ENCODE measurements at places on chromosomes 12 and 14.

DNA sequence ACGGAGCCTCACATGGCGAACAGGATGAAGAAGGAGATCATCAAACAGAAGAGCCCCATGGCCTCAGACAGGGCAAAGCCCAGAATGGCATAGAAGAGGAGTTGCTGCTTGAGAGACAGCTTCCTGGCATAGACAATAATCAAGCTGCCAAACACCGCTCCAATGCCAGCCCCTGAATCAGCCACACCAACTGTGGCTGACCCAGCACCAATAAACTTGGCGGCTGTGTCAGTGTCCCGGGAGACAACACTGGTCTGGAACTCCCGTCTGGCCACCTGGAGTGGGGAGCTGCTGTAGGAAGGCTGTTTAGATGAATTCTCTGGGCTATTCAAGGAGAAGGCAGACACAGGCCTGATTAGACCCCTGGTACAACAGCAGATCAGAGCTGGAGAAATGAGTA, 100.1 kb downstream of the HEATR5A start:
- DNase-seq: no peak

DNA sequence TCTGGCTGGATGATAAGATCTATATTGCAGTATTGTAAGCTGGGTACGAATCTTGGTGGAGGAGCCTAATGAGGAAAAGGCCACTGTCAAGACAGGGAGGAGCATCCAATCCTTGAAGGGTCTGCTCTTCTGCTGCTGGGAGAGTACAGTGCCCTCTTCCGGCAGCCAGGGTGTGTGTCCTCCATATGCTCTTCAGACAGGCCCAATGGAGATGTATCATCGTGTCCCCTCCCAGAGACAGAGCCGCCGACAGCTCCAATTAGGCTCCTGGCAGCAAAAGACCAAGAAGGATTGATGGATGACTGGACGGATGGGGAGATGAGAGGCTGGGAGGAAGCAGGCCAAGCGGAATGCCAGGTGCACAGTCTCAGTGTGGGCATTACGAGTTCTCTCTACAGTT, 51.6 kb upstream of the PIWIL1 start:
- DNase-seq: no peak

DNA sequence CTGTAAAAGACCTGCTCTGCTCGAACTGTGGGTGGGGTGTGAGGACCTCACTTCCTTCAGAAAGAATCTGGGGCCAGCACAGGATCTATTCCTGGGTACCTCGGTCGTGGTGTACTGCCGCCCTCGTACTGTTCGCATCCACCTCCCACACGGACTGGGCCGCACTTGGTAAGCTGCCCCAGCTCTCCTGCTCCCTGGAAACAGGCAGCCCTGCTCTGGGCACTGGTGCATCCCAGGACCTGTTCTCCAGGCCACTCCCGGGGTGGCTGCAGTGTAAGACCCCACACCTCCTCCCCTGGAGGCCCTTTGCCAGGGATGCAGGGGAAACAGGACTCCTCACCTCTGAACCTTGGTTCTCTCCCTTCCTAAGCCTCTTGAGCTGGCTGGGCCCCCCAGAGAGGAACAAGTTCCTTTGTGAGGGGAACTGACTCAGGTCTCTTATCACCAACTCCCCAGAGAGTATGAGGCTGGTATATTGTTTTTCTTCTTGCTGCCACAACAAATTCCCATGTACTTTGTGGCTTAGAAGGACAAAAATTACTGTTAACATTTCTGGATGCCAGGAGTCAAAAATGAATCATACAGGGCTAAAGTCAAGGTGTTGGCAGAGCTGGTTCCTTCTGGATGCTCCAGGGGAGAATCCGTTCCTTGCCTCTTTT, 276.5 kb downstream of the NUAK1 start:
- no peak for DNase-seq

DNA sequence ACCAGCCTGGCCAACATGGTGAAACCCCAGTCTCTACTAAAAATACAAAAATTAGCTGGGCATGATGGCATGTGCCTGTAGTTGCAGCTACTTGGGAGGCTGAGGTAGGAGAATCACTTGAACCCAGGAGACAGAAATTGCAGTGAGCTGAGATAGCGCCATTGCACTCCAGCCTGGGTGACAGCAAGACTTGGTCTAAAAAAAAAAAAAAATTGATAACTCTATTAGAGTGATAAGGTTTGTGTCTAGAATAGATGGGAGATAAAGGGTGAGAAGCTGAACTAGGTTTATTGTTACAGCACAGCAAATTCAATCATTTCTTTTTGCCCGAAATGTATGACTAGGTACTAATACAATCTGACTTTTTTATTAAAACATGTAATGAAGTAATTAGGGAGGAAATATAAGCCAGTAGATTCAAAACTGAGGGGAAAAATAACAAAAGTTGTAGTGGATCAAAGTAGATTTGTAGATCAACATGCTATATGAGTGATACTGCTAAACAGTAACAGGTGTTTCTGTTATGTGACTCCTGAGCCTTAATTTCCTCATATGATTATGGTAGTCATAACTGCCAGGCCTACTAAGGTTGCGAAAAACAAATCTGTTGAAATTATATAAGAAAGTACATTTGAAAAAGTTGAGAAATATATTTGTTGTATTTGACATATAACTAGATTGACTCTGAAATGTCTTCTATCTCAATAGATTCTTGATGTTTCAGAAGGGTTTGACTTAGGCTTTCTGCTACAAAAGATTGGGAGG, 83.6 kb downstream of the WNK1 start:
- DNase-seq: no peak

GRCh38 chr14:21033133-21033698, 1.4 kb downstream of the RNASE13 start:
- no peak for DNase-seq

DNA sequence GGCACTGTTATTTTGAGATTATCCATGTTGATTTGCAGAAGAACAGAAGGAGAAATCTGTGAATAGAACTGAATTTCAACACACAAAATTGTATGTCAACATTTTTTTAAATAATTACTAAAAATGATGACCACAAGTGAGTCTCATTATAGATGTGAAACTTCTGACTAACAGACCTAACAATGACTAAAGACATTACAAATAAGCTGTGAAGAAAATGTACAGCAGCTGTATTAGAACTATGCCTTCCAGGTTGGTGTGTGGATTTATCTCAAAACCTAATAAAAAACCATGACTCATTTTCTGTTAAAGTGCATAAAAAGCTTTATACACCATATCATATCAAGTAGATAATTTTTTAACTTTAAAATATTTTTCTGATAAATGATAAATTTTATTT, 22.5 kb upstream of the FOXG1 start:
- DNase-seq: no peak

GRCh38 chr14:89365061-89365801, 51.8 kb downstream of the FOXN3 start:
- peak; percentile 22 for DNase-seq

- no peak for DNase-seq
Observed at GRCh38 chr14:53622447-53622846, 334.2 kb downstream of the BMP4 start.

GRCh38 chr12:91824991-91825390, 320.7 kb downstream of the BTG1 start:
- no peak for DNase-seq

GRCh38 chr12:25107920-25108319, 87.0 kb downstream of the DNAI7 start:
- no peak for DNase-seq

DNA sequence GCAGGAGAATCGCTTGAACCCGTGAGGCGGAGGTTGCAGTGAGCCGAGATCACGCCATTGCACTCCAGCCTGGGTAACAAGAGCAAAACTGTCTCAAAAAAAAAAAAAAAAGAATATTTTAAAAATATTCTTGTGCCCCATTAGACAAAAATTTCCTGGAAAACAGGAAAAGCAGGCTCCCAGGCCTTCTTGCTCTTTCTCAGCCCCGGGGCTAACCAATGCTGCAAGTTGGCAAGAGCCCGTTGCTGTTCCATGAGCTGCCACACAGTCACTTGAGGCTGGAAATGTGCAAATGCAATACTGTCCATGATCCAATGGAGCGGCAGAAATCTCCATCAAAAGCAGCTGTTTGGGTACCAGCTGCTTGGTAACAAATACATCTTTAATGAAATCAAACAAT, 994.7 kb downstream of the VRK1 start:
- DNase-seq: no peak

- DNase-seq: no peak
Observed at GRCh38 chr12:50639721-50640120, 124.2 kb upstream of the ATF1 start.

DNA sequence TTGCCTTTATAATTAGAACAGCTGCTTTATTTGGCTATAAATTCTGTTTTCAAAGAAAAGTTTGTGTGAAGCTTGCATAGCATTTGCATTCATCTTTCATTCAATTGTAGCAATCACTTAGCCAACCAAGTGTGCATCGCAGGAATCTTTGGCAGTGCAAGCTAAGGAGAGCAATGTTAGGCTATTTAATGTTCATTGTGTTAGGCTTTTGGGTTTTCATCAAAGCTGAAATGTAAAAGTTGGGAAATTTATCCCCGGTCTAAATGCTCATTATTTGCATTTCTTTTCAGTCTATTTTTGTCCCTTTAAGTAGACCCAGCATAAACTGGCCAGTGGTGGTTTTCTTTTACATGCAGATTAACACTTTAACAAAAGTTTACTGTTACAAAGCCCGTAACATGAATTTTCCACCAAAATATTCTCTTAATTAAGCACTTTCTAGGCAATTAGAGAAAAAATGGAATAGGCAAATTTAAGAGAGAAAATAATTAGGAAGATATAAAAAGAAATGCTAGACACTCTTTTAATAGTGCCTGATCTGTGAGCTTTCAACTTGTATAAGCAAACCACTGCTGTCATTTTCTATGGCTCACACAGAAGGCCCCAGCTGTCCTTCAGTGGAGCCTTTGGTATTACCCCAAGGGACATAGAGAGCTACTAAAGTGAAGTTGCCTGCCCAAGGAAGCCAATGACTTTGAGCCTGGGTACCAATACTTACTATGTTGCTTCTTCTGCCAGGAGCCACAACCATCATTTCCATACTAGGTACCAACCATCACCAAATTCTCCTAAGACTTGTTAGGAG, 898.9 kb upstream of the SEL1L start:
- DNase-seq: no peak

GRCh38 chr12:94218233-94218632, 69.9 kb downstream of the PLXNC1 start:
- no peak for DNase-seq

- no peak for DNase-seq
Observed at GRCh38 chr12:29244159-29244765, 95.2 kb downstream of the FAR2 start.

DNA sequence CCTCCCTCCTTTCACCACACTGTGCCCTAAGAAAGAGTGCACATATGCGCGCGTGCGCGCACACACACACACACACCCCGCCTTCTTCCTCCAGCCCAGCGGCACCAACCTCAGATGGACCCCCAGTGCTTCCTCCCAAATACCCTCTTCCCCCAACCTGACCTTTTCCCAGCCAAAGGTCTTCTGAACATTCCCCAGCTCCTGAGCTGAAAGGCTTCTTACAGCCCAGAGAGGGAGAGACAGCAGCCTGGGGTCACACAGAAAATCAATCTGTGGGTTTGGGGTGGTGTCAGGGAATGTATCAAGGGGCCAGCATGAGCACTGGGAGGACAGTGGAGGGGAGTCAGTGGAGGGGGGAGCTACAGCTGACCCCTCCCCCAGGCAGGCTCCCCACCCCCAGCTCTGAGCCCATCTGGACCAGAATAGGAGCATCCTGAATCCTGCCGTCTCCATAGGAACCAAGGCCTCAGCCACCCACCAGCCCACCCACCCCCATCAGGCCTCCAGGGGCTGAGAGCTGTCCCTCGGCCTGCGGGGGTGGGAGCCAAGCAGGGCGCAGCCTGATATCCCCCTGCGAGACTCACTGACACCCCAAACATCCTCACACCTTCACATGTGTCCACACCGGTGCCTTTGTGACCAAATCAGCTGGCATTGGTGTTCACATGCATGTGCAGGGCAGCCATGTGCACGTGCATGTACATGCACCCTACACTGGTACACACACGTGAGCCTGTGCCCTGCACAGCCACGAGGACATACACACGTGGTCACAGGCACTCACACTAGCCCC, 5.7 kb downstream of the RASAL1 start:
- no peak for DNase-seq

- no peak for DNase-seq
Observed at GRCh38 chr12:2244013-2244861, 191.4 kb downstream of the CACNA1C start.

- no peak for DNase-seq
Observed at GRCh38 chr12:130846369-130846768, 7.3 kb upstream of the STX2 start.
